ENCODE measurements at places on chromosomes 7 and 10. TPM values are rescaled to one million over a fixed set of nuclear protein-coding genes. Genes with fewer than 3 reads are reported as not detected.
A peak's percentile ranks its signal among the peaks of the same experiment; 100 is the strongest.

DNA sequence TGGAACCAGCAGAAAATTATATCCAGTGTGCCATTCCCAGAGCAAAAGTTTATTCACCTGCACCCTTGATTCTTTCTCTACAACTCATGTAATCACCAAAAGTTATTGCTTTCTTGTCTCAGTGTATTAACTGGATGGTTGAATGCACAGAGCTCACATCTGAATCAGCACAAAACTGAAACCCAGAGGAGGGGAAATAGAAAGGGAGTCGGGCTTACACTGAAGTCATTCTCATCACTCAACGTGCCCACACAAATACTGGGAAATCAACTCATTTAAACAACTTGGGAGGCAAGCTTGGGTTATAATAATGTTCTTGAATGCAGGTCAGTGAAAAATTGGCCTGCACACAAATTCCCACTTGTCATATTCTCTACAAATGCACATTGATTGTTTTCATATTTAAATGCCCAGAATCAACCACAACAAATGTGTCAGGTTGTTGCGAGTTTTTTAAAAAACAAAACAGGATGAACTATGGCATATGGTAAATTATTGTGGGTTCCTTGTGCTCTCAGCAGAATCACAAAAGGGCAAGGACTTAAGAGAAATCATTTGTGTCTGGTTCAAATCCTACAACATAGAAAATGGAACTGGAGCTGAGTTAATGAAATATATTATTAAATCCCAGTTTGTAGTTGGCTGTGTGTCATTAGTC is 125.9 kb upstream of the NOBOX start:
- no peak for DNase-seq

DNA sequence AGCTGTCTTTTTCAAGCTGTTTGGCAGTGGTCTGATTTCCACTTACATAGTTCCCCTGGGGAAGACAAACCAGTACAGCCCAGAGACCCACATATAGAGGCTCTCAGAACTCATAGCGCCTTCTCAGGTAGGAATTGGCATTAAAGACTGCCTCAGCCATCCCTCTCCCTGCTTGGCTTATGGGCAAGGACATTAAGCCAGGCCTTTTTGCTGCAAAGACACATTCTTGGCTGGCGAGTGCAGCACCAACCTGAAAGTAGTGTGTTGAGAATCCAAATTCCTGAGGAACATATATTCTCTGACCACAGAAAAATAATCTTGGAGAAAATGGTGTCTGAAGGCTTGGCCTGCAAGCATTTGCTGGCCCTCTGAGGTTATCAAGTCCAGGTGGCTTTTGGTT is 39.2 kb upstream of the HPS1 start:
- DNase-seq = no peak

DNA sequence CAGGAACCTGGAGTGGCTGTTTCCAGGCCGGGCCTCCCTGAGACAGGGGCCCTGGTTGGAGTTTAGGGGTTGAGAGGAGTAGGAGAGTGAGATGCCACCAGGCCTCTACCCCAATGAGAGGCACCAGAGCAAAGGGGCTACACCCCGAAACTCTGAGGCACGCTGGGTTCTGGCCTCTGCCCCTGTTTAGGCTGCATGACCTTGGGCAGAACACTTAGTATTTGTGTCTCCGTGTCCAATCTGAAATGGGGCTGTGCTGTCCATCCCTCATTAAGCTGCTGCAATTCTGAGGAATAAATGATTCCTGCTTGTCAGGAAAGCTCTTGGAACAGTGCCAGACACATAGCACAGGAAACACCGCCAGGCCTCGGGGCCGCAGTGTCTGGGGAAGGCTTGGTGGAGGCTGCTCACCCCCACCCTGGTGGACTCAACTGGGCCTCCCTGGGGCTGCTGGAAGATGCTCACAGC is 40.5 kb upstream of the SAMD8 start:
- no peak for DNase-seq

- DNase-seq = no peak
Observed at GRCh38 chr7:87310790-87311419, 34.6 kb upstream of the CROT start.

DNA sequence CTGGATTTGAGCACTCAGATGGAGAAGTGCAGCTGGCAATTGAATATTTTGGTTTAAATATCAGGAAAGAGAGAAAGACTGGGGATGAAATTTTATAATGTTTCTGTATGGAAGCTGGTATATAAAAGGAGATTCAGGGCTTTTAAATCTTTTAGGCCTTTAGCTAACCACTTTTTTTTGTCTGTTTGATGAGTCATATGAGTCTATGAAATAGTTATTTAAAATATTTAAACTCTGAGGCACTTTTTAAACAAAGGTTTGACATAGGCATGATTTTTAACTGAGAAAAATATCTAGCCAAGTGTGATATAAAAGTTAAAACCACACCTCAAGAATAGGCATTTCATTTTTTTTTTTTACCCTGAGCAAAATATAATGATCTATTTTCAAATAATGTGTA is 944.3 kb downstream of the GATA3 start:
- DNase-seq = no peak

DNA sequence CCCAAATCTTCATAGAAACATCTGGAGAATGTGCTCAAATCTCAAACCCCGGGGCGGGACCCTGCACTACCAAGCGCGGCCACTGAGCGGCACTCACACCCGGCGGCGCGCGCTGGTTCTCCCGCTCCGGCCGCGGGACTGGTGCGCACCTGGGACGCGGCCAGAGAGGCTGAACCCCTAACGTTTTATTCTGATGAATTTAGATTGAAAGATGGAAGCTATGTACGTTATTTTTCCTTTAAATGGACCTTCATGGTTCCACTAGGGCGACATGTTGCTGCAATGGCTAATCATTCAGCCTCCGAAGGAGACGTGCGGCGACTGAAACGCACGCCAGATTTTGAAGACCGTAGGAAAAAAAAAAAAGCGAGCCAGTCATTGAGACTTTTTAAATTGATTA is 107.0 kb upstream of the INSIG1 start:
- peak; percentile 68 for DNase-seq

- no peak for DNase-seq
Observed at GRCh38 chr10:22978287-22978686, 50.4 kb downstream of the ARMC3 start.

DNA sequence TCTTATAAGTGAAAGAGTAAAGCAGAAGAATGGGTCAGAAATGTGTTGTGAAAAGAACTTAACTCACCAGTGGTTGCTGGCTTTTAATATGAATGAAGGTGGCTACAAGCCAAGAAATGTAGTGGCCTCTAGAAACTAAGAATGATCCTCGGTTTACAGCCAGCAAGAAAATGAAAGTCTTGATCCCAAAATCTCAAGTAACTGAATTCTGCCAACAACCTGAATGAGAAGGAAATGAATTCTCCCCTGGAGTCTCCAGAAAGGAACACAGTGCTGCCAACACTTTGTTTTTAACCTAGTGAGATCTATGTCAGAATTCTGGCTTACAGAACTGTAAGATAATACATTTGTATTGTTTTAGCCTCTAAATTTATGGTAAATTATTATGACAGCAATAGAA is 193.0 kb downstream of the FZD1 start:
- no peak for DNase-seq

DNA sequence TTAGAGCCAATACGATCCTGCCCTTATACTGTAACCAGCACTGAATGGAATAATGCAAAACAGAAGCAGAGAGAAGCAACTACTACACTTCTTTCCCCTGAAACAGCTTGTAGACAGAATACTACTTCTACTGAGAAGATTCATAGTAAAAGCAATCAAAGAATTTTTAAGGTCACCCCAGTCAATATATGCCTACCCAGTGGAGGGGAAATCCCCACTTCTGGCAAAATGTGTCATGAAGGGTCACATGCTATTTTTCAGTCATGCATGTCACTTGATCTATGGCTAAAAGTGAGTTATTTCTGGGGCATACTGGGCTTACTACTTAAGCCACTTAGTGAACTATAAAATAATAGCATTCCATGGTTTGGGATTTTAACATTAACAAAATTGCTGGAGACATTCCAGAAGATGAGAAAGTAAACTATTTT is 25.6 kb downstream of the IRF5 start:
- no peak for DNase-seq

- no peak for DNase-seq
Observed at GRCh38 chr7:155576416-155576815, 30.1 kb upstream of the CNPY1 start.

RADIL gene
- total RNA-seq = 4.7 TPM

DNA sequence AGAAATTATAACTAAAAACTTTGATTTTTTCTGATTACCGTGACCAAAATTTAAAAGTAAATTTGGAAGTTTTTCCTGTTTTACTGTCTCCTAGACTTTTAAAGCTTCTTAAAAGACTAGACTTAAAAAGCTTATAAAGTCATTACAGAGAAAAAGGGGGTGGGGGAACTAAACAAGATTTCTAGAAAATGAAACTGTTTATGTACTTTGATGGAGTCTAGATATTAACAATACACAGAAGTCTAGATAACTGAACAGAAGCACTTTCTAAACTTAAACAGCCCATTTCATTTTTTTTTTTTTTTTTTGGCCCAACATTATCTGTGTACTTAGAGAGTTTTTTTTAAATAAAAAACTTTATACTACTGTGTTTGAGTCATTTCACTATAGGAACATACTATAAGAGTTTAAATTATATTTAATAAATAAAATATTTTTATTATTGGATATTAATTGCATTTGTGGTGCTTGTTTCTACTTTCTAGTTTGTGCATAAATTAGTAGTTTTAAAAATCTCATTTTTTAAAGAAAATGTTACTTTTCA is 98.5 kb downstream of the PHTF2 start:
- DNase-seq = no peak

DNAJC9 gene
- total RNA-seq = 45.7 TPM

- DNase-seq = no peak
Observed at GRCh38 chr10:37763132-37763531, 94.3 kb downstream of the ZNF248 start.

DNA sequence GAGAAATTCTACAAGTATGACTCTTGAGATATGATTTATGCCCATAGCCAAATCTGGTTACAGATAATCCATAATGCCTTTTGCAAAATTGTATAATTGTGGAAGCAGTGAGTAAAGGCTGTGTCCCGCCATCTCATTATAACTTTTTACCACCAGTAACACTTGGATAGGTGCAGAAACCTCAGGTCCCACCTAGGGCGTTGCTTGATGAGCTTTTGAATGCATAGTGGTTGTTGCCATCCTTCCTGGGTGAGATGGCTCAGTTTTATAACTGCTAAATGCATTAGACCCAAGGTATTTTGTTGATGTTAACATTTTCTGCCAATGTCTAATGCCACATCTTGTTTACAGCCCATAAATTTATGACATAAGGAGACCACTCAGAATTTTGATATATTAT is 42.9 kb downstream of the CFAP58 start:
- DNase-seq = no peak

SAP25 gene
- 5.1 TPM for total RNA-seq

GRCh38 chr10:30359373-30360206 is 10.5 kb upstream of the MTPAP start:
- peak; percentile 91 for DNase-seq

DNA sequence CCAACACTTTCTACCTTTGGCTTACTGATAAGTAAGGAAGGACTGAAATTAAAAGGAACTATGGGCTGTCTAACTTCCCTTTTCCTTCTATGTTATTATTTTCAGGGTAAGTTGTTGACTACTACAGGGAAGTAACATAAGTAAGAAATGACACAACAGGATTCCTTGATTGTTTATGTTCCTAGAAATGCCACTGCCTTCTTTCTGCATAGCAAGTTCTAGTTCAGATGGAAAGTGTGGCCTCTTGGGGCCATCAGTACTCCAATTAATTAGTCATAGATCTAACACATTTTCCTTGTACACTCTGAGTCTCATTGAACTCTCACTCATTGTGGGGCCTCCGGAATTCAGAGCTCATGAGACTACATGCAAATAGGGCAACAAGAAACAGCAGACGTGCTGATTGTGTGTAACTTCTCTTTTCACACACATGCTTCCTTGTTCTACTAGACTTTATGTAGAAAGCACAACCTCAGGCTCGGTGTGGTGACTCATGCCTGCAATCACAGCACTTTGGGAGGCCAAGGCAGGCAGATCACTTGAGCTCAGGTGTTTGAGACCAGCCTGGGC is 35.3 kb upstream of the HIBADH start:
- no peak for DNase-seq

- DNase-seq = no peak
Observed at GRCh38 chr10:60801522-60801921, 23.2 kb downstream of the CDK1 start.

DNA sequence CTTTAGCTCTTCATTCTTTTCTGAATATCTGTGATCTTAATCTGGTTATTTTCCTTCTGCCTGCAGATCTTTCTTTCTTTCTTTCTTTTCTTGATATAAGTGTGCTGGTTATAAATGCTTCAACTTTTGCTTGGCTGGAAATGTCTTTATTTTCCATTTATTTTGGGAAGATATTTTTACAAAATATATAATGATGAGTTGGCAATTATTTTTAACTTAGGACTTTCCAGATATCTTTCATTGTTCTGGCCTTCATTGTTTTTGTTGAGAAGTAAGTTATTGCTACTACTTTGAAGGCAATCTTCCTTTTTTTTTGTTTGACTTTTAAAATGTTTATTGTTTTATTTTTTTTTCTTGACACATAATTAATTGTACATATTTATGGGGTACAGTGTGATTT is 75.3 kb downstream of the ZNF503 start:
- no peak for DNase-seq

GRCh38 chr7:29806995-29807841 is 910 bp downstream of the WIPF3 start:
- peak; percentile 72 for DNase-seq

DNA sequence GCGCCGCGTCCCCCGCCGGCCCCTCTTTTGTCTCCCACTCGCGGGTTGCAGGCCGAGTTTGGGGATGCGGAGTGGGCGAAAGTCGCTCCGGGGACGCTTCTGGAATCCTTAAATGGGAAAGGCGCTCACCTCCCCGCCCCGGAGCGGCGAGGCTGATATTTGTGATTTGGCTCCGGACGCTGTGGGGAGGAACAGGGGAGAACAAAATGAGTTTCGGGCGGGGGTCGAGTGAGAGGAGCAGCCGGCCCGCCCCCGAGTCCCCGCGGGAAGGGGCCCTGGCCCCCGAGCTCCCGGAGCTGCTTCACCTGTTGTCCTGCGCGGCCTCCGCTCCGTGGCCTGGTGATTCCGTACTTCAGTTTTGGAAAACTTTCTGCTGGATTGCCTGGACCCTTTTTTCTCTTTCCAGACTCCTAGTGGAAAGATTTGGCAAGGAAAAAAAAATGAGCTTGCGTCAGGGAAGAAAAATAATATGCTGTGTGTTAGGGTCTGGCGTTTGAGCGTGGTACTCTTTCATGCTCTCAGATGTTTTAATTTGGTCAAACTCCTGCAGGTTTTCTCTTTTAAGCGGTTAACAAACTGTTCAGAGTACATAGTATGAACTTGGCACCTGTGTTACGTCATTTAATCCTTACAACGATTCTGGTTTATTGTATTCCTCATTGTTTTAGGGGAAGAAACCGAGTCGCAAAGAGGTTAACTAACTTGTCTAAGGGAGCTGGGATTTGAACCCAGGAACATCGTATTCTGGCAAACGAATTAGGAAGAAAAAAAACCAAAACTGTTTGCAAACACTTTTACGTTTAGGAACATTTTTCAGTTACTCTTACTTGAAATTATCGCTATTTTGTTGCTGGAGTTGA is 924 bp downstream of the BMPR1A start:
- DNase-seq = no peak

GRCh38 chr7:133784486-133785001 is 342.6 kb upstream of the LRGUK start:
- DNase-seq = no peak

GRCh38 chr10:95998255-95998784 is 45.1 kb upstream of the CCNJ start:
- DNase-seq = no peak

All from H9 (cell line).